ENCODE measurements at places on chromosomes 2 and 18. TPM values are rescaled to one million over a fixed set of nuclear protein-coding genes. Genes with fewer than 3 reads are reported as not detected.
A peak's percentile ranks its signal among the peaks of the same experiment; 100 is the strongest.

The ERFE gene
- 0.62 TPM for total RNA-seq

- DNase-seq, result no peak
Measured at GRCh38 chr18:44974174-44974573, 293.5 kb downstream of the SETBP1 start.

DNA sequence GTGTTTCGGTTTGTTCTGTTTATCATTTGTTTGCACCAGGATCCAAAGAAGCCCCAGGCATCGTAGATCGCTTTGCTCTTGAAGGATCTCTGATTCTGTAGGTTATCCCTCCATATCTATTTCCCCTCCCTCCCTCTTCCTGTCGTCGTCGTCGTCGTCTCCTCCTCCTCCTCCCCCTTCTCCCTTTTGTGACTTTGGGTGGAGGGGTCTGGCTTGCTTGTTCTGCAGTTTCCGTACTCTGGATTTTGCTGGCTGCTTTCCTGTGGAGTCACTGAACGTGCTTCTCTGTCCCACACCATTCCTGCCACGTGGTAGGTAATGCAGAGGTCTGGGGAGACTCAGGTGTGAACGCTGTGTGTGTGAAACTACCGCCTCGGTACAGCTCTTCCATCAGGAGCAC, 225.0 kb downstream of the LDLRAD4 start:
- no peak for DNase-seq

The TMEM150A gene
- total RNA-seq, result 11.4 TPM

The POMC gene
- 3.1 TPM for total RNA-seq

DNA sequence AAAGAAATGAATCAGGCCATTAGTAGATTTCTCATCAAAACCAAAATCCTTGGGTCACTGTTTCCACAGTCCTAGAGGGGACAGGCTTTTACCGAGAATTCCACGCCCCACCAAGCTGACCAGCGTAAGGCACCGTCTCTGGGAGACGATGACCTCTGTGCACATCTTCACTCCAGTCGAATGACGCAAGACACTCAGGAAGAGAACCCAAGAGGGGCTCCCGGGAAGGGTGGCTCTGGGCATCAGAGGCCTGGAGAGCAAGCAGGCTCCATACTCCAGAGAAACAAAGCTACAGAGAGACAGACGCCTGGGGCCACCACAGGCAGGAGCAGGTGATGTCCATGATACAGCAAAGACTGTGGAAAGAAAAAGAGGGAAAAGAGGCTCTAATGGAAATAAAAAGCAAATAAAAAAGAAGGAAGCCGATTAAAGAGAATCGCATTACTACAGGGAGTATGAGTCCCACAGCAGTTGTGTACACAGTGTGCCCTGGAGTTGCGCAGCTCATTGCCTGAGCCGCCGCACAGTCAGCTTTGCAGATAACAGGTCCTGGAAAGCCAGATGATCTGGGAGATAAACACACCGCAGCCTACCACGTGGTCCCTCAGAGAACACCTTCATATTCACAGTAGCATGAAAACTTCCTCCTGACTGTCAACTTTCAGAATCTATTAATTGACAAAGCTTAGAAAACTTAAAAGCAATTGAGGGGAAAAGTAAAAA, 572.7 kb upstream of the SALL3 start:
- no peak for DNase-seq

DNA sequence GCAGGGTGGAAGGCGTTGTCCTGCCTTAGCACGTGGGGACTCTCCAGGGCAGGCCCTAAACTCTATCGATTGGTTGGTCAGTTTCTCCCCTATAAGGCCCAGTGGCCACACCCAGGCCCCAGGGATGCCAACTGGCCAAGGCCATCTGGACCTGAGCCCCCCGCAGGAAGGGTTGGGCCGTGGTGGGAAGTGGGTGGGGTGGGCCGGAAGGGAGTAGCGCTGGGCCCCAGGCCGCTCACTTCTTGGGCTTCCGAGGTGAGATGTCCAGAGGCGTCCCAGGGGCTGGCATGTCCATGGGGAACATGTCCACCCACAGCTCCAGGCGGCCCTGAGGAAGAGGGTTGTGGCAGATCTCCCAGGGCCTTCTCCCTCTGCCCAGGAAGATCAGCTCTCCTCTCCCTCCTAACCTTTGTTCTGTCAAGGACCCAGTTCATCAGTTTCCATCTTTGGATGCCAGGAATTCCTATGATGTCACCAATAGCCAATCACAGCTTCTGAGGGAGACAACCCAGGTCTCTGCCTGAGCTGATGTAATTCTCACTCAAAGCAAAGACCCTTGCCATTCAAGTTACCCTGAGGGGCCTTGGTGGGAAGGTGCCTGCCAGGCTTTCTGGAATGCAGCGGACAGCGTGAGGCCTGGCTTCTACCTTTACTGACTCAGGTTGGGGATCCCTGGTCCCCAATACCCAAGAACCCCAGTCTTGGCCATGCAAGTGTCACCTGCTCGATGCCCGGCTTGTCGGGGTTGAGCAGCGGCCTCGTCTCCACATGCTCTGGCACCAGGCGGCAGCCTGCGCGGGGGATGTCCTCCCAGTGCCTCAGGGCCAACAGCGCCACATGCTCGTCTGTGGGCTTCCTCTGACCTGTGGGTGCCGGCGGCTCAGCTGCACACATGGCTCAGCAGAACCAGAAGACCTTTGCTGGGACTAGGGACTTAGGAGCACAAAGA, 14.4 kb downstream of the OTOF start:
- peak; percentile 62 for DNase-seq

- no peak for DNase-seq
Measured at GRCh38 chr2:199455545-199456382, 2.0 kb downstream of the SATB2 start.

GRCh38 chr2:126886916-126887280, 11.8 kb upstream of the TEX51 start:
- peak; percentile 36 for DNase-seq

The UGT1A1 gene
- total RNA-seq, result not detected

GRCh38 chr2:142915502-142915901, 38.0 kb downstream of the KYNU start:
- DNase-seq, result no peak

The LBX2 gene
- total RNA-seq, result 0.51 TPM

DNA sequence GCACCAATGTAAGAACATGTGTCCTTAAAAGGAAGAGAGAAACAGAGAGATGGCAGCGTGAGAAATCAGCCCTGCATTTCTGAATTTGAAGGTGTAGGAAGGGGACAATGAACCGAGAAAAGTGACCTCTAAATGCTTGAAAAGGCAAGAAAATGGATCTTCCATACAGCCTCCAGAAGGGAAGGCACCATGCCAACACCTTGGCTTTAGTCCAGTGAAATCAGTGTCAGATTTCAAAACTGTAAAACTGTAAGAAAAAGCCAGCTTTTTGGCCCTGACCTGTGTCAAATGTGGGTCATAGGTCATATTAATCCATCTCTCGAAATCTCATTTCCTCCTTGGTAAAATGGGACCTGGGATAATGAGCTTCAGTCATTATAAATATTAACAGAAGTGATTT, 762.3 kb downstream of the DCDC2C start:
- DNase-seq, result no peak

The CASP8 gene
- total RNA-seq, result 4.5 TPM

GRCh38 chr2:155583674-155584195, 748.8 kb downstream of the NR4A2 start:
- DNase-seq, result no peak

The FKBP1B gene
- 2.0 TPM for total RNA-seq

DNA sequence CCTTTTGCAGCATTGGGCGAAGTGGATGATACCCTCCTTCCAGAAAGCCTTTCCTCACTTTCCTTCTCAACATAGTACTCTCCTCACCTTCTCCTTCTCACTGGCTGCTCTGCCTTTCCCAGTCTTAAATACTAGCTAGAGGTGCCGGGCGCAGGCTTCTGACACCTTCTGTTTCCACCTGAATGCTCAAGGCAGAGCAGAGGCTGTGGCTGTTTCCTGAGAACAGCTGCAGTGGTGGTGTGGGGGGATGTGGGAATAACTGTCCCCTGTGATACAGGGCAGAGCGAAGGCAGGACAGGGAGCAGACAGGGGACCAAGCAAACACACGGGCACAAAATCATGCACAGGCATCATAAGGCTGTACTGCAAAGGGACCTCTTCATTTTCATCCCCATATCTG, 303.1 kb downstream of the SS18 start:
- DNase-seq, result no peak

The KRTCAP3 gene
- total RNA-seq, result not detected

- no peak for DNase-seq
Measured at GRCh38 chr2:157691695-157692094, 63.0 kb upstream of the ACVR1C start.

GRCh38 chr18:67421651-67422050, 94.9 kb downstream of the DSEL start:
- DNase-seq, result no peak

GRCh38 chr2:18722101-18722500, 132.7 kb upstream of the NT5C1B start:
- DNase-seq, result no peak

GRCh38 chr2:232489516-232490220, 2.0 kb upstream of the ECEL1 start:
- DNase-seq, result no peak

GRCh38 chr2:217834744-217835513, 167.9 kb downstream of the TNS1 start:
- DNase-seq, result peak; percentile 67

DNA sequence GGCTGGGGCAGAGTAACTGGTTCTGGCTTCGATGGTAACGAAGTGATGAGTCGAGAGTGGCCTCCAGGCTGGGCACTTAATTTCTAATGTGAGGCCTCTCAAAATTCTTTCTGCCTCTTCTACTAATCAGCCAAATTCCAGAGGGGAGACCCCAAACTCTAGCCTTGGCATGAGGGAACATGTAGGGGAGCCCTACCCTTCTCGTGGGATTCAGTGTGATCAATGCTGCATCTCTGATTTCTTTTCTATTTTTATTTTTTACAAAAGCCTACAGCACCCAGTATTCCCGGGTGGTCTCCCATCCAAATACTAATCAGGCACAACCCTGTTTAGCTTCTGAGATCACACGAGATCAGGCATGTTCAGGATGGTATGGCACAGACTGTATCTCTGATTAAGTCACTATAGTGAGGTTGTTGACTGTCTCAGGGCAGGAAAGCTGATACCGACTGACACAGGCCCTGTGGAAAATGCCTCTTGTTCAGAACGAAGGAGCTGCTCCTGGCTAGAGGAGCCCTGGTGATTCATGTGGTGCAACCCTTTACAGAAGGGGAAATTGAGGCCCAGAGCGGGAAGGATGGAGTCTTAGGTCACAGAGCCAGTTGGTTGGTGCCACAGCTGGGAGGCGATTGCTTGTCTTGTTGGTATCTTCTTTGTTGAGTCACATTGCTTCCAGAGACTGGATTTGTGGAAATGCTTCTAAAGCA, 126.3 kb upstream of the HS6ST1 start:
- DNase-seq, result peak; percentile 26

The OTOS gene
- total RNA-seq, result not detected

GRCh38 chr2:191942739-191943103, 95.8 kb upstream of the CAVIN2 start:
- no peak for DNase-seq

- DNase-seq, result no peak
Measured at GRCh38 chr2:70498528-70498927, 55.1 kb downstream of the TGFA start.

- DNase-seq, result no peak
Measured at GRCh38 chr2:180279581-180279980, 272.5 kb upstream of the CWC22 start.

All from cardiac septum (tissue), 1 donor.